ENCODE measurements at places on chromosomes 7 and 10.

- peak; percentile 43 for DNase-seq
Observed at GRCh38 chr7:66099551-66100407, 14.9 kb upstream of the CRCP start.

- DNase-seq, result no peak
Observed at GRCh38 chr10:31647861-31648260, 280.8 kb downstream of the ARHGAP12 start.

- DNase-seq, result no peak
Observed at GRCh38 chr10:92470026-92470425, 103.9 kb downstream of the IDE start.

DNA sequence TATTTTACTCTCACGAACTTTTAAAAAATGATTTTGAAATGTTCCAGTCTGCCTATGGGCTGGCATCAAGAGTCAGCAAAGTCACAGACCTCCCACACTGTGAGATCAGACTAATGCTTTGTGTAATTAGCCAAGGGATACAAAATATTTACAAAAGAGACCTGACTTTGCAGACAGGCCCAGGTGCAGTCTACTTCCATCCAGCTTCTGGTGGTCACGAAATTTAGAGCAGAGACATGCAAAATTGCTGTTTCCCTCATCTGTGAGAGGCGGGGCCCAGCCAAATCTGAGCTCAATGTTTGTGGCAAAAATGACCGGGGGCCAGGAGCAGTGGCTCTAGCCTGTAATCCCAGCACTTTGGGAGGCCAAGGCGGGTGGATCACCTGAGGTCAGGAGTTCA lies 82.5 kb upstream of the PITRM1 start:
- no peak for DNase-seq

DNA sequence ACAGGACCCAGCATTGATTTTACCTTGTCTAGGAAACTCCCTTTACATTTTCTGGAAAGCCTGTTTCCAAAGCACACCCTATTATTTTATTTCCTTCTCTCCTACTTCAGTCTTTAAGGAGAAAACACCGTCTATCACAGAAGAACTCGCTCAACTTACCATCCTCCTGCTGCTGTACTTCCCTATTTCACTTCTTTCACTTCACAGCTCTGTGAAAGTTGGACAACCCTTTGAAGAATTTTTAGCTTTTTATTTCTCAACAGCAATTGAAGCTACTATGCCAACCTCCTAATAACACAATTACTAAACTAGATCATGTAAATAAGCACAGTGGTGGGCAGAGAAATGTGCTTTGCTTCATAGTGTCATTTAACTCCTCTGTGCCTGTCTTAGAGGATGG lies 166.5 kb downstream of the TFEC start:
- no peak for DNase-seq

DNA sequence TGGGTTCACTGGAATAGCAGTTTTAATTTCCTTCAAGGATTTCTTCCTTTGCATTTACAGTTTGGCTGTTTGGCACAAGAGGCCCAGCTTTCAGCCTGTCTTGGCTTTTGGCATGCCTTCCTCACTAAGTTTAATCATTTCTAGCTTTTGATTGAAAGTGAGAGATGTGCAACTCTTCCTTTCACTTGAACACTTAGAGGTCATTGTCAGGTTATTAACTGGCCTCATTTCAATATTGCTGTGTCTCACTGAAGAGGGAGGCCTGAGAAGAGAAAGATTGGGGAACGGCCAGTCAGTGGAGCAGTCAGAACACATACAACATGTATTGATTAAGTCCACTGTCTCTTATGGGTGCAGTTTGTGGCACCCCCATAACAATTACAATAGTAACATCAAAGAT lies 33.9 kb downstream of the PTTG1IP2 start:
- no peak for DNase-seq

- no peak for DNase-seq
Observed at GRCh38 chr7:82697897-82698296, 254.3 kb upstream of the CACNA2D1 start.

DNA sequence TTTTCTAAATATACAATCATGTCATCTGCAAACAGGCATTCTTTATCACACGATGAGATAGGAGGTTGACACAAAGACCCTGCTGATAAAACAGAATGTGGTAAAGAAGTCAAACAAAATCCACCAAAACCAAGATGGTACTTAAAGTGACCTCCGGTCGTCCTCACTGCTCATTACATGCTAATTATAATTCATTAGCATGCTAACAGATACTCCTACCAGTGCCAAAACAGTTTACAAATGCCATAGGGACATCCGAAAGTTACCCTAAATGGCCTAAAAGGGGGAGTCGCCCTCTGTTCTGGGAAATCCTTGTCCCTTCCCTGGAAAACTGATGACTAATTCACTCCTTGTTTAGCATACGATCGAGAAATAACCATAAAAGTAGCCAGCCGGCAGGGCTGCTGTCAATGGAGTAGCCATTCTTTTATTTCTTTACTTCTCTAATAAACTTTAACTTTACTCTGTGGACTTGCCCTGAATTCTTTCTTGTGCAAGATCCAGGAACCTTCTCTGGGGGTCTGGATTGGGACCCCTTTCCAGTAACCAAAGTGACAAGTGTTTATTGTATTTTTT lies 126.6 kb downstream of the CCDC71L start:
- no peak for DNase-seq

DNA sequence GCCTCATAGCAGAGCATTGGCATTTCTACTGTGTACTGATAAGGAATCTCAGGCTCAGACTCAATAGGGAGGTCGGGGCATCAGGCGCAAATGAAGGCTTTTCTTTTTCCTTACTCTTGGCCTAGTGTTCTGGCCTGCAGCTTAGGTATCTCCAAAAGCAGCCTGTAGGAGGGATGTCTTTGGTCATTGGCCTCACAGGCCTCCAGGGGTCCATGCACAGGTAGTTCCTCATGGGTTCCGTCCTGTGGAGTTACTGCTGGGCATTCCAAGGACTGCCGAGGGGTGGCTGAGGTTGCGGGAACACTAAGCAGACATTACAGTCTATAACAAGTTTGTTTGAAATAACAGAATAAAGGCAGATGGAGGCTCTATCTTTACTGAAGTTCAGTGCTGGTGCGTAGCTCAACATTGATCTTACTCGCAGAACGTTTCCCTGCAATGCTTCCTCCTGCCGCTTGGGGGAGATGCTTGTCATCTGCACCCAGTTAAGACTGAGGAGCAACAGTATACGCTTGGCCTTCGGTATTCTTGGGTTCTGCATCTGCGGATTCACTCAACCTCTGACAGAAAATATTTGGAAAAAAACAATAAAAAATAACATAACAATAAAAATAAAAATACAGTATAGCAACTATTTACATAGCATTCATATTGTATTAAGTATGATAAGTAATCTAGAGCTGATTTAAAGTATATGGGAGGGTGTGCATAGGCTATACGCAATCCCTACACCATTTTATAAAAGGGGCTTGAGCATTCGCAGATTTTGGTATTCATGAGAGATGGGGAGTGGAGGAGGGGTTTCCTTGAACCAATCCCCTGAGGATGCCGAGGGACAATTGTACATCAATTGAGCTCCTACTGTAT lies 58.9 kb downstream of the SH2D4B start:
- peak; percentile 56 for DNase-seq

DNA sequence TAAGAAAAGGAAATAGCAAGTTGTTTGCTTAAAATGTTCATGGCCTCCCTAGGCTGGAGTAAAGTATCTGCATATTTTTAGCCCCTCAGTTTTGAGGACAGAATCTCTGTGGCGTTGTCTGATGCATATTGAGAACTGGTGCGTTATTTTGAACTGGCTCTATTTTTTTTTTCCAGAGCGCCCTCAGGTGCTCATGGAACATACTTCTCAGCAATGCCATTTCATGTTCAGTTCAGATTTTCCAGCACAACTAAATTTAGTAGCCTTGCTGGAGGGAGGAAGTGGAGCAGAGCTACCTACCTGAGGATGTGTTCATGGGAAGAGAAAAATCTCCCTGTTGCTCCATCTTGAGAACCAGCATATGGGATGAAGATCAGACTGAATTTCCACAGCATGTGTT lies 870.5 kb downstream of the LRMDA start:
- DNase-seq, result no peak

DNA sequence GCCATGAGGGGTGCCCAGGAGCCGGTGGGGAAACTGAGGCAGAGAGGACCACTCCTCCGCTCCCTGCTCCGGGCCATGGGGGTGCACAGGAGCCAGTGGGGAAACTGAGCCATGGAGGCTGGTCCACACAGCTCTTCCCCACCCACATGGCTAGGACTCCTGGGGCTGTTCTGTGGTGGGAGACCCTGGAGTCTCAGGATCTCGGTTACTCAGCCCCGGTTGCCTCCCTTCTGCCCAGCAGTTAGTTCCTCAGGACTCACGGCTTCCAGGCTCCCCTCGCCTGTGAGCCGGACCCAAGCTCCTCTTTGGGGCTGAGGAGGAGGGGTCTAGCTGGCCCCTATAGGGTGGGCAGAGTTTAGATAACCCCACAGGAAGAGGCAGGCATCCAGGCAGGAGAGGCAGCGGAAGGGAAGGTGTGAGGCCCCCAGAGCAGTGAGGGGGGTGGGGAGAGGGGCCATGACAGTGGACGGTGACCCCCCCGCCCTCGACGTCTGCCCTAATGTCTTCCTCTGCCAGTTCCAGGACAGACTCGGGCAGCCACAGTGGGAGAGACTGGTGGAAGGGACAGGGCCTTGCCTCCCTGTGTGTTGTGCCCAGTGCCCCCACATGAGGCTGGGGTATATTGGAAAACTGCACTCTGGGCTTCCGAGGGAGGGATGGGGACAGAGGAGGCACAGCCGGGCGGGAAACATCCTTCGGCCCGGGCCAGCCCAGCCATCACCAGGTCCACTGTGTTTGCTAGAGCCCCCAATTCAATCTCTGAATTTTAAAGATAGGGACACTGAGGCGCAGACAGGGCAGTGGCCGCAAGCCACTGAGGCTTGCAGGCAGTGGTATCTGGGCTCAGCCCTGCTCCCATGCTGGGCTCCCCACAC lies 4.3 kb downstream of the ELFN1 start:
- no peak for DNase-seq

GRCh38 chr10:67433276-67433675 lies 262.7 kb downstream of the CTNNA3 start:
- DNase-seq, result no peak

DNA sequence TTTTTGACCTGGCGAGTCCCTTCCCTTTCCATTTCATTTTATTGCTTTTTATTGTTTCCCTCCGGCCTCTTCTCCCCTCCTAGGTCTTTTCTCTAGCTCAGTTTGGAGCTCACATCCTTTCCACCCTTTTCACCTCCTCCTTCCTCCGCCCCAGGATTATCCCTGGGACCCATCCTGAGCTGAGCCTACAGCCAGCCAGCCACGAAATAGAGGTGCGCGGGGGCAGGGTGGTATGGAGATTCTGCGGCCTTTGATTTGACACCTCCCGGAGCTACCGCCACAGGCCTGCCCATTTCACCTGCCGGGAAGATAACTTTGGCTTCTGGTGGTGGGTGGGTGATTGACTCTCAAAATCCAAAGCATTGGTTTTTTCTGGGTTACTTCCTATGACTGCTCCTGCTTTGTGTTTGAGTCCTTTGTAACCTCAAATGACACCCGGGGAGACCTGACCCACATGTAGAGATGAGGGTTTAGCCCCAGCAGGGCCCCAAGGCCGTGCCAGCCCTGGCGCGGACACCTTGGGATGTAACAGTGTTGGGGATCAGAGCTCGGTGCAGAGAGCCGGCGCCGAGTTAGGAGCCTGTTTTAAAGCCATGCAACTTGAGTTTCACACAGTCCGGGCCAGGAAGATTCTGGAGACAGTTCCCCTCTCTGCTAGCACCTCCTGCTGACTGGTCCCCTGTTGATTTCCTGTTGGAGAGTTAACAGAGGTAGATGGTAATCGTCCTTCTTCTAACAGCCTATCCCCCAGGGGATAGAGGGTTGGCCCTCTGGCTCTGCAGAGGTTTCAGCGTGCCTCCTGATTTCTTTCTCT lies 1.5 kb downstream of the DUSP5 start:
- peak; percentile 50 for DNase-seq

GRCh38 chr7:22571766-22572165 lies 71.8 kb upstream of the STEAP1B start:
- no peak for DNase-seq

GRCh38 chr7:21356616-21357015 lies 71.3 kb upstream of the SP4 start:
- no peak for DNase-seq

DNA sequence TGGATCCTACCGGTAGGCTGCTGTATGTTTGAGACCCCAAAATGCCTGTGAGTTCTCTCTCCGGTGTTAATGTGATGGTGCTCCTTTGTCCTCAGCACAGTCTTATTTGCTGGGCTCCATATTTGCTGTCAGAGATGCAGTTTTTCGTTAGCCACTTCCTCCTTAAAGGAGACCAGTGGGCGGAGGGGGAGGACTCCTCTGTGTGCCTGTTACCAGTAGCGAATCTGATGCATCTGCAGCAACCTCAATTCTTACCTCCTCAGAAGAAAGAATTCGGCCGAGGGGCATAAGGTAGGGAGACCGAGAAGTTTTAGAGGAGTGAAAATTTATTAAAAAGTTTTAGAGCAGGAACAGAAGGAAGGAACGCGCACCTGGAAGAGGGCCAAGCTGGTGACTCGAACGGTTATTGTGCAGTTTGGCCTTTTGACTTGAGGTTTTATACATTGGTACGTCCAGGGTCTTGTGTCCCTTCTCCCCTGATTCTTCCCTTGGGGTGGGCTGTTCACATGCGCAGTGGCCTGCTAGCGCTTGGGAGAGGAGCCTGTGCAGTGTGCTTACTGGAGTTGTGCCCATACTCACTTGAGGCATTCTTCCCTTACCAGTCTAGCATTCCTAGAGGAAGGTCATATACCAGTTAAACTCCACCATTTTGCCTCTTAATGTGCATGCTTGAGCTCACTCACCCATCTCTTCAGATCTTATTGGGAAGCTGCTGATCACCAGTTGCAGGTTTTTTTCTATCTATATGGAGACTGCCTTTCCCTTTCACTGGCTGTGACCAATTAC lies 49.5 kb downstream of the GNAI1 start:
- no peak for DNase-seq

DNA sequence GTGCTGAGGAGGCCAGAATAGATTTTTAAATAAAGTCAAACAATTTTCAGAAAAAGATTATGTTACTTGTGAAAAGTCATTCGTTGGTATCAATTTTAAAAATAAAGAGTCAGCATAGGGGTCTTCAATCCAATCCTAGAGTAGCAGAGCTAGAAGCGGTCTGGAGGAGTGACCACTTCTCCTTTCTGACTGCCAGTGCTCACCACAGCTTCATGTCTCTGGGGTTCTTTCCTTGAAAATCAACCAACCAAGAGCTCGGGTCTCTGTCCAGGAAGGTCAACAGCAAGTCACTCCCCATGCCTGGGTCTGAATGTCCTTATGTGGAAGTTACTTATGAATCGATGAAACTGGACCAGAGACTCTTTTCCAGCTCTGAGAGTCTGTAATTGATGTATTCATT lies 14.3 kb downstream of the PTPRN2 start:
- DNase-seq, result no peak

- no peak for DNase-seq
Observed at GRCh38 chr10:90935581-90936275, 14.8 kb upstream of the ANKRD1 start.
